ENCODE measurements at places on chromosomes 4 and X. TPM values are rescaled to one million over a fixed set of nuclear protein-coding genes. Genes with fewer than 3 reads are reported as not detected.

The MAGEA12 gene
- not detected for total RNA-seq

The LNX1 gene
- 70.7 TPM for total RNA-seq

The ADH1A gene
- not detected for total RNA-seq

The PPM1K gene
- 9.3 TPM for total RNA-seq

The MTNR1A gene
- 0.32 TPM for total RNA-seq

The OTUD6A gene
- total RNA-seq, result not detected

The ERAS gene
- total RNA-seq, result not detected

The SHROOM3 gene
- total RNA-seq, result 18.3 TPM

The TMSB4X gene
- total RNA-seq, result 7,748 TPM

The OR13H1 gene
- total RNA-seq, result not detected

The H2BW2 gene
- total RNA-seq, result not detected

The PAGE5 gene
- total RNA-seq, result not detected

The SSX4B gene
- total RNA-seq, result not detected

The TCEAL6 gene
- not detected for total RNA-seq

The BRS3 gene
- under 0.01 TPM for total RNA-seq

The GRIA2 gene
- total RNA-seq, result not detected

The SMIM10 gene
- 5.5 TPM for total RNA-seq

The NKX3-2 gene
- total RNA-seq, result 3.6 TPM

The CXCL1 gene
- 9.4 TPM for total RNA-seq

The SAGE1 gene
- total RNA-seq, result not detected

The OPN1MW gene
- not detected for total RNA-seq

The USP17L22 gene
- not detected for total RNA-seq

The PNMA3 gene
- 0.11 TPM for total RNA-seq

The CYSLTR1 gene
- 0.39 TPM for total RNA-seq

The ARAP2 gene
- total RNA-seq, result 7.3 TPM

The EVC2 gene
- 16.2 TPM for total RNA-seq

The PPARGC1A gene
- 21.4 TPM for total RNA-seq

The MAGEC1 gene
- total RNA-seq, result not detected

The UGT2B11 gene
- total RNA-seq, result not detected

The SOWAHD gene
- 0.32 TPM for total RNA-seq

The CFP gene
- 0.11 TPM for total RNA-seq

All from articular chondrocyte of knee joint (primary cell).